ENCODE measurements at places on chromosomes 5 and 9.
A peak's percentile ranks its signal among the peaks of the same experiment; 100 is the strongest.

GRCh38 chr9:84374516-84374915 is 34.0 kb upstream of the SLC28A3 start:
- DNase-seq = no peak

DNA sequence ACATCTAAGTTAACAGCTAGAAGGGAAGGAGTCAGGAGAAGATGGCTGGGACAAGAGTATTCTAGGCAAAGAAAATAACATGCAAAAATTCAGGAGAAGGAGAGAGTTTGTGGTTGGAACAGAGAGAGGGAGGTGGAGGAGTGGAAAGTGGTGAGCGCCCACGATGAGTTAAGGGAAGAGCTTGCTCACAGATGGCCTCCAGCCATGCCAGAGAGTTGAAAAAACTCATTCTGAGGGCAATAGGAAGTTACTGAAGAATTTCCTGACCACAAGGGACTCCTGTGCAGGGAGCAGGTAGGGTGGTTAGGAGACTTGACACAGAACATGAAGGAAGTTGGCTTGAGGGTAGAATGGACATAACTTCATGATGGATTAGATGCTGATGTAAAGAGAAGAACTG is 159.7 kb downstream of the DOCK2 start:
- DNase-seq = no peak

GRCh38 chr5:39543335-39543734 is 118.6 kb upstream of the DAB2 start:
- DNase-seq = no peak

DNA sequence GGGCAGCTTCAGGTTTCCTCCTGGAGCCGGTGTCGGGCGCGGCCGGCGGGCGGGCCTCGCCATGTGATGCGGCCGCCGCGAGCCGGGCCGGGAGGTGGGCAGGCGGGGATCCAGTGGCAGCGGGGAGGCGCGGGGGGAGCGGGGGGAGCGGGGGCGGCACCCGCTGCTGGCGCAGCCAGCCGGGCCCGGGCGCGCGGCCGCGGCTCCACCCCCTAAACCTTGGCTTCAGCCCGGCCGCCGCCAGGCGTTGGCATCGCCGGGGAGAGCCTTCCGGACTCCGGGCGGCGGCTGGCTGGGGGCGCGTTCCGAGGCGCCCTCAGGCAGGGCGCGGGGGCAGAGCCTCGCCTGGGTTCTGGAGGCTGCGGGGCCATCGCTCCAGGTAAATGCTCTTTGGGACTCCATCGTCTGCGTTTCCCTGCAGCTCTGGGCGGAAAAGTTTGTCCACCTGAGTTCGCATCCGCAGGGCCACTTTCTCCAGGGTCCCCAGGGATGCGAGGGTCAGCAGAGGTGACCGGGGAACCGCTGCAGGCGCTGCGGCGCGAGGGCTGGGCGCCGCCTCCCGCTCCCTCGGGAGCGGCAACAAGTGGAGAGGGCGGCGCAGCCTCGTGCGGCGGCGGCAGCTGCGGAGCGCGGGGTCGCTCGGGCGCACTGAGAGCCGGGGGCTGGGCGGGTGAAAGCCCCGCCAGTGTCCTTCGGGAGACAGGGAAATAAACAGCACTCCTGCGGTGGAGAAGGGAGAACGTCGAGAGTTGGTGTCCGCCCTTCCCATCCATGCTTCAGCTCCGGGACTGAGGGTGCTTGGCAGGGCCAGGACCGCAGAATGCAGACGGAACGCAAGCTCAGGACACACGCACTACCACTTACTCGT is at the start of gene ARHGEF28:
Gene ARHGEF28 (plus strand): TSS at position 253 of the 868 bp plus-strand sequence. CDS start 58,656 bp downstream, outside the sequence.
- DNase-seq = no peak

DNA sequence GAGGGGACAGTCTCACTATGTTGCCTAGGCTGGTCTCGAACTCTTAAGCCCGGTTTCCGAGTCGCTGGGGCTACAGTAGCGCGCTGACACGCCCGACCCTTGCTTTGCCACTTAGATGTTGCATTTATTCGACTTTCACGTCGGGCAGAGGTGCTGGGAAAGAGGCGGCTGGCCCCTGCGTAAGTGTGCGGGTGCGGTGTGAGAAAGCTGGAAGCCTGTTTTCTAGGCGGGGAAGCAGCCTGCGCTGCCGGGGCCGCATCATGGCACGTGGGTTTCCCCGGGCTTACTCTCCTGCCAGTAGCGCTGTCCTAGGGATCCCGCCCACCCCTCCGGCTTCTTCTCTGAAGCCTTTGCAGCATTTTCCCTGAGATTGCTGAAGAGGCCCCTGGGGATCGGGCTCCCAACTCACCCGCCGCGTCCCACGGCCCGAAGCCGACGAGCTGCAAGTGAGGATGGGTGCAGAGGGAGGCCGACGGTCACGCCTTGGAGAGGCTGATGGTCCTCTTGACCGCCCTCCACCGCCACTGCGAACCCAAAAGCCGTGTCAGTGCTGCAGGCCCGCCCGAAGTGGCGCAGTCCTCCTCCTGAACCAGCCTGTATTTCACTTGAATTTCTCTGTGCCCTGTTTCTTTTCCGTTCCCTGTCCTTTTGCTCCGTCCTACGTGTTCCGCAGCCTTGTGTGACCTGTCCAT is 5.8 kb upstream of the TRIM41 start:
- DNase-seq = peak; percentile 82

DNA sequence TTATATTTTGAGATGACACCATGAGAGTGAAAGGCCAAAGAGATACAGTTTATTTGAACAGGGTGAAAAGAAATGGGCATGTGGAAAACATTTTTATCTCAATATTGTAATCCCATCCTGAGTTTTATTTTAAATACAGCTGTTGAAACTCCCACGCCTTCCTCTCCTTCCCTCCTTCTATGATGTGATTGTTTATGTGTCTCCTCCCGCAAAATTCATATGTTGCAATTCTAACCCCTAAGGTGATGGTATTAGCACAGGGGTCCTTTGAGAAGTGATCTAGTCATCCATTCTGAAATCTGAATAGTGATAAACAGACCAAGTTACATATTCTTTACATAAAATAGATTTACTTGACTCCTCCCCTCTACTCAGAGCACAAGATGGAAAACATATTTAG is 1275.4 kb upstream of the C9orf72 start:
- DNase-seq = no peak

DNA sequence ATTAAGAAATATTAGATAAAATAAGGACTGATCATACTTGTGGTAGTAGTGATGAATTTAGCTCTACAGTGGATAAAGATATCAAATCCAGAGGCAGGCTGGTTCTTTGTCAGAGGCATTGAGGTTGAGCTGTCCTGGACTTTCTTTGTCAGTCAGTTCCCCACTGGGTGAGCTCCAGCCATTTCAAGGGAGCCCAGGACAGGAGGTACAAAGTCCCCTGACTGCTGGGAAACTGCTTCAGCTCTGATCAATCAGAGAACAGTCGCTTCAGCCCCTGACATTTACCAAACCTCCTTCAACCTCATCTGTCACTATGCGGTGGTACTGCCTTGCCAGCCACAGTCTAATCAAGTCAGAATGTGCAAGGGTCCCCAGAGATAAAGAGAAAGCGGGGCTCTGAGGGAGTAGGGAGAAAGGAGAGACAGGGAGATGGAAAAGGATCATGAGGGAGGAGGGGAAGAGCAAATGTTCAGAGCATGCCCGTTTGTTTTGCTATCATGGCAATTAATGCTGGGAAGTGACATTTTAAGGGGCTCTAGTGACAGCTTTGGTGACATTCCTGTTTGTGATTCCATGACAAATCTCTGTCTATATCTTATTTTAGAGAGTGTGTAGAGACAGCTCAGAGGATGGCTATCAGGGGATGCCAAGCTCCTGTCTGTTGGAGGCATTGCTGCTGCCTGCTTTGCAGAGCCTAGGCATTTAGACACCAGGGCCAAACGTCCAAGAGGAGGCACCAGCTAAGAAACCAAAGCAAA is 223.2 kb downstream of the ASTN2 start:
- DNase-seq = no peak

GRCh38 chr9:92208693-92209524 is 84.6 kb downstream of the IARS1 start:
- no peak for DNase-seq

- no peak for DNase-seq
Measured at GRCh38 chr9:29069376-29069775, 1496.1 kb upstream of the C9orf72 start.

DNA sequence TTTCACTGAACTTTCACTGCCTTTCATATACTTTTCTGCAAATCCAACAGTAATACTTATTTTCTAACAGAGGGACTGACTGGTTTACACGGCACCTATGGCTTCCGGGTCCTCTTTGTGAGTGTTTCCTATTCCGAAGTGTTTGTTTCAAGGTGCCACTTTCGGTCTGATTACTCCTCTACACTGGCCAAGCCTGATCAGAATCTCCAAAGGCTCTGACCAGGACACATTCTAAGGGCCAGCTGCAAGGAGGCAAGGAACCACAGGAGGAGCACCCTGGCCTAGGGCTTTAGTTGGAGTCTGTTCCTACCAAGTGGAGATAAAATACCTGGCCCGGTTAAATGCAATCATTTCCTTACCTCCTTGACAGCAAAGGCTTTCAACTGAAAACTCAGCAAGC is 132.1 kb downstream of the GLIS3 start:
- no peak for DNase-seq

- DNase-seq = no peak
Measured at GRCh38 chr5:10635867-10636350, 72.0 kb downstream of the ANKRD33B start.

DNA sequence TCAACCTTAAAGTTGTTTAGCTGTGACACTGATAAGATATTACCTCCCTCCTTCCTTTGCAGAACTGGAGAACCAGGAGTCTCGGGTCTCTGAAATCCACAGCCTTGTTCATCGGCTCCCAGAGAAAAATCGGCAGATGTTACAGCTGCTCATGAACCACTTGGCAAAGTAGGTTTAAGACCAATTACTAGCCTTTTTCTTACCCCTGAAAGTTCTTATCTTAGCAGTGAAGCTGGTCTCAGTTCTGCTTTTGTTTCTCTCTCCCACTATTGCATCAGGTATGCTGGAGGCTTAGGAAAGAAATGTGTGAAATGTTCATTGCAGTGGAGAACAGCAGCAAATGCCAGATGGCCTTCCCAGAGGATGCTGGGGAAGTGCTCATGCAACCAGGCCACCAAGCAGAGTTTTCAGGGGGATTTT is 287.4 kb downstream of the ARHGAP26 start:
- peak; percentile 21 for DNase-seq

GRCh38 chr9:122453677-122454135 is 24.0 kb downstream of the OR1J1 start:
- DNase-seq = no peak

DNA sequence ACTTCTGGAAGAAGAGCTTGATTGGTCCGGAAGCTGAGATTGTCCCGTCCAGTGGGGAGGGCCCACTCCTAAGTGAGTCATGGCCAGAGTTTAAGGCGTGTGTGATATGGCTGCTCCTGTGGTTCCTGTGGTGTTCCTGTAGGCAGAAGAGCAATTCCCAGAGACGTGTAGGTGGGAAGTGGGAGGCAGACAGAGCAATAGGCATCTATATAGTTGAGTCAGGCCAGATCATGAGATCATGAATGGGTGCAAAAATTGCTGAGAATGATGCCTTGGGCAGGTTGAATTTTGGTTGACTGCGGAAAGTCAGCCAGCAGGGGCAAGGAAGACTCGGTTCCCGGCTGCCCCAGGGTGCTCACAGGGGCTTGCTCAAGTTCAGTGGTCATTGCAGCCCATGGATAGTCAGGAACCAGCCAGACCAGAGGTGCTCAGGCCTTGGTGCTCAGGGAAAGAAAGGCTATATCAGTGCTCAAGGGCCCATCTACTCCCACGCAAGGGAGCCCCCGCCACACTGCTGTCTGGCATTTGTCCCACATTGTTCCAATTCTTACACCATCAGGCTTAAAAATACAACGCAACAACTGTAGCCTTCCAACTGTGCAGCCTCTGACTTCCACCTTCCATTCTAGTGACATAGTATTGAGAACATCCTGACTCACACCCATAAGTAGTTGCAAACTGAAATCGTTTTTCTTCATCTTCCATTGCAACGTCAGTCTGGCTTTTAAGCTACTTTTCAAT is 21.0 kb upstream of the GSN start:
- no peak for DNase-seq

GRCh38 chr9:98215271-98215670 is 22.8 kb upstream of the CORO2A start:
- DNase-seq = no peak

GRCh38 chr9:118088090-118088489 is 383.9 kb downstream of the TLR4 start:
- no peak for DNase-seq

DNA sequence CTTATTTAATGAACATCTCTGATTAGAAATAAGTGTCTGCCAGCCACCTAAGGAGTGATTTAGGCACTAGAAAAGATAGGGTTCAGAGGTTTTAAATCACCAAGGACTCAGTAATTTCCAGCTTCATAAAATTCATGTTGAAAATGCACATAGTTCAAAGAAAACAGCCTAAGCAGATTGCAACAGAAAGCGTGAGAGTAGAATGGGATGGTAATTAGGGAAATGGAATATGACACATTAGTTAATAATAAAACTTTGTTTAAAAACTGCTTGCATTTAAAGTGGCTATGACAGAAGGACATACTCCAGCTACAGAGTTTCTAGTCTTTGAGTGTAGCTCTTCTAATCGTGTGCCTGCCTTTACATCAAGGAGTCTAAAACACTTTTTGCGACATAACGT is 490.8 kb downstream of the TLE4 start:
- DNase-seq = no peak

- no peak for DNase-seq
Measured at GRCh38 chr9:85377731-85378289, 363.9 kb downstream of the AGTPBP1 start.

- DNase-seq = no peak
Measured at GRCh38 chr5:178206166-178207101, 2.1 kb downstream of the HNRNPAB start.

DNA sequence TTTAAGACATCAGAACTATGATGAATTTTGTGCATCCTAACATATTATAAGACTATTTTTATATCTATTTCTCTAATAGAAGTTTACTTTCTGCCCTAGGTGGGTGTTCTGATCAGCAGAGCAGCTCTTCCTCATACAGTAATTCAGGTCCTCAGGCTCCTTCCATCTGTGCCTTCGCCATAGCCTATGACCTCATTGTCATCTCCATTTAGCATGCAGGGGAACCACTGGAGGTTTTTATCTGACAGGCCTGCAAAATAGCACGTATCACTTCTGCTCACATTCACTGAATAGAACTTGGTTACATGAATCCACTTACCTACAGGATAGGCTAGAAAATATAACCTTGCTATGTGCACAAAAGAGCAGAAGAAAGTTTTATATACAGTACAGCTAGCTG is 159.4 kb upstream of the CCNH start:
- DNase-seq = no peak

GRCh38 chr9:129405089-129405826 is 215.6 kb downstream of the C9orf50 start:
- DNase-seq = no peak

GRCh38 chr9:1179366-1179765 is 129.2 kb downstream of the DMRT2 start:
- no peak for DNase-seq
